DND-41 (cell line): ENCODE measurements at places on chromosomes 4 and X.

- DNase-seq, result no peak
Measured at GRCh38 chr4:135838889-135839288, 1637.3 kb upstream of the PABPC4L start.

DNA sequence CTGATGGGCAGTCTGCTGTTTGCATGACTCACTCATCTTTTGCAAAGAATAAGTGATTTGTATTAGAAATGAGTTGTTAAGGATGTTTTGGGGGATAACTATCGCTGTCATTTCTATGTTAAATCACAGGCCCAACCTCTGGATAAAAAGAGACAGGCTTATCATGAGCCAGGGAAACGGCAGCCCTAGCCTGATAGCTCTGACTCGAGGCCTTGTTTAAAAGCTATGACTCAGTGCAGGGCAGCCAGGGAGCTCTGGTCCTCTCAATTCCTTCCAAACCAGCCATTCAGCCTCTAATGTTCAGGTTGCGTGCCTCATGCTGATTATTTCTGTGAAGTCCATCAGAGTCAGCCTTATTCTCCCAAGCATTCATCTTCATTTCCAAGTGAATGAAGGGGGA, 305.9 kb upstream of the HAND2 start:
- DNase-seq, result no peak

DNA sequence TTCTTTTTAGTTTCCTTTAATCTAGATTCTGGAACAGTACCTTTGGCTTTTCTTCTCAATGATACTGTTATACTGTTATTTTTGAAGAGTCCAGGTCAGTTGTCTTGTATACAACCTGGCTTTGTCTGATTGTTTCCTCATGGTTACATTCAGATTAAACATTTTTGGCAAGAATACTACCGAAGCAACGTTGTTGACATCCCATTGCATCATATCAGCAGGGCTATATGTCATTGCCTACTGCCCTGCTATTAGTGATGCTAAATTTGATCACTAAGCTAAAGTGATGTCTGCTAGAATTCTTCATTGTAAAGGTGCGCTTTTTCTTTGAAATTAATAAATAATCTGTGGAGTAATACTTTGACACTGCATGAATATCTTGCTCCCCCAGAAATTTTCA, 5.8 kb upstream of the ATP1B4 start:
- DNase-seq, result no peak

GRCh38 chrX:43405191-43405590, 250.9 kb upstream of the MAOA start:
- no peak for DNase-seq

- DNase-seq, result no peak
Measured at GRCh38 chr4:34676400-34676799, 1567.9 kb downstream of the ARAP2 start.

DNA sequence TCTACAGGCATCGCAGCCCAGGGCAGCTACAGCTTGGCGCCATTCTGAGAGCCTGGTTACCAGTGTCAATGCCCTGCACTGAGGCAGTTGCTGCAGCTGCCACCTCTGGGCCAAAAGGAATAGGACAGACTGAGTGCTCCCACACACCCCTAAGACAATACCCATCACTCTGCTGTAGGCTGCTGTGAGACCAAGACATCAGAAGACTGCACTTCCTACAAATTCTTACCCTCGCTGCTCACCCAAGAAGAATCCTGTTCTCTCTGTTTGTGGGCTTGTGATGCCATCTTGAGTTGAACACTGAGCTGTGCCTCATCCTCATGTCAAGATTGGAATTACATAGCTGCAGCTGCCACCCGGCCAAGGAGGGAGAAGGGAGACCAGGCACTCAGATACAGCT, 1847.0 kb upstream of the PCDH10 start:
- no peak for DNase-seq
